ENCODE measurements at places on chromosomes 3 and 15. TPM values are rescaled to one million over a fixed set of nuclear protein-coding genes. Genes with fewer than 3 reads are reported as not detected.

DNA sequence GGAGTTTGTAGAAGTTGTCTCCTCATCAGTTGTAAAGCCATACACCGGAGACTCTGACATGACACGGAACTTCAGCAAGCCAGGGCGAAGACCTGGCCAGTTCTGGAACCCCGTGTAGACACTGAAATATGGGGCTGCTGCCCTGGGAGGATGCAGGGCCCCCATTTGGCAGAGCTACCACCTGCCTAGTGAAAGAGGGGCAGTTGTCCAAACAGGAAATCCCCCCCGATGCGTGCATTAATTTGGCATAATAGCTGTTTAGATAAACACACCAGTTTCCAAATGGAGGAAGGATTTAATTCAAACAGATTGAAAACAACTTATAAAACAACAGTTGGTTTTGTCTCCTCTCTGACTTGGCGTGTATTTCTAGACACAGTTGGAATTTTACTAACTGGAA, 357.2 kb downstream of the GABRG3 start:
- DNase-seq = no peak
- H3K27me3 ChIP-seq = no peaks in the 10 kb centered on the region
- H3K4me1 ChIP-seq = no peaks in the 10 kb centered on the region
- no peak overlapping the region for H3K4me3 ChIP-seq

DNA sequence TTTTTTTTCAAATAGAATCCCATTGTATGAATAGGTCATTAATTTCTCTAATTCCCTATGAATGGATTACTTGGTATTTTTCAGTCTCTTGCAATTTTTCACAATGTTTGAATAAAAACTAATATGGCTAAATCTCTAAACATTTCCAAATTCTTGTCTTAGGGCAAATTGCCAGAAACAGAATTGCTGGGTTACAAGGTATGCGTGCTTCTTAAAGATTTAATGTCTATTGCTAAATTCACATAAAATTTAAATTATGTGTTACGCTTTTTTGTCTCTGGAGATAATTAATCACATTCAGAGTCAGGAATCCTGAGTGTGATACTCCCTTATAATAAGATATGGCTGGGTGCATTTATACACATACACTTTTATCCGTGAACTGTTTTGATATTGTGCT, 264.5 kb upstream of the TBL1XR1 start:
- no peaks in the 10 kb centered on the region for H3K27me3 ChIP-seq
- no peak overlapping the region for H3K4me3 ChIP-seq
- H3K4me1 ChIP-seq = peaks cover 10% of the 10 kb centered on the region
- no peaks in the 10 kb centered on the region for H3K36me3 ChIP-seq
- no peak for DNase-seq

DNA sequence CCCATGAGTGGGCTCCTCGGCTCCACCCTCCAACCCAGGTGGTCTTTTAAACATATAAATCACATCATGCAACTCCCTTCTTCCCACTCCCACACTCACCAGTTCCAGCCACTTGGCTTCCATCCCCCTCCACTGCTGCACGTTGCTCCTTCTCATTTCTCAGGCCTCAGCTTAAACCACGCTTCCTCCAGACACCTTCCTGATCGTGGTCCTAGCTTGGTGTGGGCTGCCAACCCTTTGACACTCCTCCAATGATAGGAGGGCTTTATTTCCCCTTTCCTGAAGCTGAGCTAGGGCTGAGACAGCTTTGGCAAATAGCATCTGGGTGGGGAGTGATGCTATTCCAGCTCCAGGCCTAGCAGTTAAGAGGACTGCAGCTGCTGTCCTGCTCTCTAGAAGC, 130.1 kb downstream of the SRGAP3 start:
- no peak overlapping the region for H3K4me3 ChIP-seq
- no peak overlapping the region for H3K27ac ChIP-seq
- H3K27me3 ChIP-seq = no peaks in the 10 kb centered on the region
- no peaks in the 10 kb centered on the region for H3K4me1 ChIP-seq
- no peaks in the 10 kb centered on the region for H3K36me3 ChIP-seq
- DNase-seq = no peak

Gene STARD9
- total RNA-seq = 1.8 TPM

DNA sequence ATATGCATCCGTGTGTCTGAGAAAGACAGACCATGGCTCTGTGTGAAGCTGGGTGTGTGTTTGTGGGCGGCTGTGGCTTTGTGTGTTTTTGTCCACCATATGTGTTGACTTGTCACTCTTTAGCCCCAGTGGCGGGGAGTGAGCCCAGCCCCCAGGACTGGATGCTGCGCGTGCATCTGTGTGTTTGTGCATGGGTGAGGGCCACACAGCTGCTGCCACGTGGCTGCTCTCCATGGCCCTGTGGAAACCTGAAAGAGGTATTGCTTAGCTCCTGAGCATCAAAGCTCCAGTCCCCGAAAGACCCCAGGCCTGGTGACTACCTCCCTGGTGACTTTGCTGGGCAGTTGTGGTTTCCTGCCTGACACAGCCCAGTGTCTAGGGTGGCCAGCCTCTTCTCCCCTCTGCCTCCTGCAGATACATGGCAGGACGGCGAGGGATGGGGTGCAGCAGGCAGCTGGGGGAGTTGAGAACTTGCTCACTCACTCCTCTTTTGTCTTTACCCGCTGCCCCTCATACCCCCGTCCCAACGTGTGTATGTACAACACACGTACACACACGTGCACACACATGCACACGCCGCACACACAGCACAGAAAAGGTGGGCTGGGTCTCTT, 6.5 kb downstream of the EPHB3 start:
- H3K4me1 ChIP-seq = peaks cover 47% of the 10 kb centered on the region
- no peaks in the 10 kb centered on the region for H3K36me3 ChIP-seq
- no peak for DNase-seq
- H3K27ac ChIP-seq = peak overlapping the region; percentile 79
- H3K4me3 ChIP-seq = no peak overlapping the region

GRCh38 chr3:184296616-184297015, 2.4 kb upstream of the PSMD2 start:
- no peak for DNase-seq
- H3K36me3 ChIP-seq = no peaks in the 10 kb centered on the region
- H3K4me1 ChIP-seq = peaks cover 8% of the 10 kb centered on the region
- H3K4me3 ChIP-seq = no peak overlapping the region

Gene RYR3
- total RNA-seq = 0.37 TPM

Gene KBTBD8
- total RNA-seq = 10.0 TPM

- peak; percentile 54 for DNase-seq
- peaks cover 35% of the 10 kb centered on the region for H3K4me1 ChIP-seq
- H3K27ac ChIP-seq = peak overlapping the region; percentile 93
- H3K36me3 ChIP-seq = no peaks in the 10 kb centered on the region
- no peak overlapping the region for H3K4me3 ChIP-seq
- no peaks in the 10 kb centered on the region for H3K27me3 ChIP-seq
These were observed 10.6 kb upstream of the TM4SF1 start for GRCh38 chr3:149388001-149388440.

Gene TGM5
- total RNA-seq = not detected

GRCh38 chr3:154933581-154933980, 146.5 kb upstream of the MME start:
- no peak for DNase-seq
- no peak overlapping the region for H3K4me3 ChIP-seq
- H3K4me1 ChIP-seq = no peaks in the 10 kb centered on the region
- H3K27ac ChIP-seq = no peak overlapping the region
- H3K36me3 ChIP-seq = no peaks in the 10 kb centered on the region

- no peak for DNase-seq
- H3K27ac ChIP-seq = no peak overlapping the region
- H3K4me3 ChIP-seq = no peak overlapping the region
- no peaks in the 10 kb centered on the region for H3K36me3 ChIP-seq
- no peaks in the 10 kb centered on the region for H3K4me1 ChIP-seq
These were observed 340.9 kb upstream of the NR2E3 start for GRCh38 chr15:71469413-71469812.

Gene ST3GAL6
- total RNA-seq = 15.0 TPM

DNA sequence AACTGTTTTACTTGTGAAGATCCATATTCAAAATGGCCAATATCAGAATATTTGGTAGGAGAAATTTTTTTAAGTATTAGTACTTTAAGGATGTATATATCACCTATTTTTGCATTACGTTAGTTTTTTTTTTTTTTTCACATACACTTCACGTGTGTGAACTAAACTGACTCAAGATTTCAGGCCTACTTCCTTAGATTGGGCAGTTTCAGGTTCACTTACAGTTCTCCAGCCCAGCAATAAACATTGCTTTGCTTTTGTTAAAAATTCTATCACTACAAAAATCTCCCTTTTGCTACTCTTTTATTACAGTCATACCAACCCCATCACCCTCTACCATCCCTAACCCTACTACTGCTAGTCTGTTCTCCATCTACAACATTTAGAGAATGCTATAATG, 183.6 kb downstream of the KCNH8 start:
- H3K27ac ChIP-seq = no peak overlapping the region
- no peaks in the 10 kb centered on the region for H3K4me1 ChIP-seq
- no peak for DNase-seq
- H3K27me3 ChIP-seq = no peaks in the 10 kb centered on the region
- no peaks in the 10 kb centered on the region for H3K36me3 ChIP-seq

Gene A4GNT
- 0.67 TPM for total RNA-seq

- no peak overlapping the region for H3K27ac ChIP-seq
- no peaks in the 10 kb centered on the region for H3K36me3 ChIP-seq
- peak; percentile 13 for DNase-seq
- no peaks in the 10 kb centered on the region for H3K27me3 ChIP-seq
- peak overlapping the region; percentile 33 for H3K4me3 ChIP-seq
These were observed 1.4 kb downstream of the PPM1L start for GRCh38 chr3:160757233-160758106.

- peak; percentile 86 for DNase-seq
- peak within 1 kb of the TSS; percentile 80 for H3K27ac ChIP-seq
- H3K4me3 ChIP-seq = peak within 1 kb of the TSS; percentile 86
- peaks cover 46% of the 10 kb centered on the region for H3K4me1 ChIP-seq
- H3K36me3 ChIP-seq = no peaks in the 10 kb centered on the region
These were observed at the start of gene TYRO3 for GRCh38 chr15:41558400-41559238. Gene TYRO3 (plus strand): TSS chr15:41559212. CDS start chr15:41559258, 46 bp downstream.

DNA sequence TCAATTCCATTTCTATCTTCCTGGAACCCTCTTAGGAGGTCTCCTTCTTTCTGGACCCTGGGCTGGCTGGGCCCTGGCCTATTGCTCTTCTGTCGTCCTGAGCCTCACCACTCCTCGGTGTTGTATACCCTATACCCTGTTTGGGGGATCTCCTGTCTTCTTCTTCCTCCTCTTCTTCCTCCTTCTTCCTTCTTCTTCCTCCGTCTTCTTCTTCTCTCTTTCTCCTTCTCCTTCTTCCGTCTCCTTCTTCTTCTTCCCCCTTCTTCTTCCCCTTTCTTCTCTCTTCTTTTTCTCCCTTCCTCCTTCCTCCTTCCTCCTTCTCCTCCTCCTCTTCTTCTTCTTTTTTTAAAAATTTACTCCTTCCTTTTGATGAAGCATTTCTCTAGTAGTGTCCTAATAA, 30.4 kb upstream of the FXR1 start:
- no peak overlapping the region for H3K4me3 ChIP-seq
- H3K27me3 ChIP-seq = no peaks in the 10 kb centered on the region
- H3K36me3 ChIP-seq = no peaks in the 10 kb centered on the region
- H3K4me1 ChIP-seq = no peaks in the 10 kb centered on the region
- H3K27ac ChIP-seq = no peak overlapping the region

GRCh38 chr3:32325927-32326326, 65.7 kb upstream of the CMTM7 start:
- H3K4me3 ChIP-seq = no peak overlapping the region
- H3K36me3 ChIP-seq = no peaks in the 10 kb centered on the region
- no peak overlapping the region for H3K27ac ChIP-seq
- peaks cover 4% of the 10 kb centered on the region for H3K4me1 ChIP-seq
- no peak for DNase-seq

- DNase-seq = peak; percentile 91
- peaks cover 28% of the 10 kb centered on the region for H3K4me1 ChIP-seq
- H3K4me3 ChIP-seq = no peak overlapping the region
These were observed 14.0 kb downstream of the VILL start for GRCh38 chr3:38004415-38005075.

- H3K27me3 ChIP-seq = no peaks in the 10 kb centered on the region
- H3K4me3 ChIP-seq = no peak overlapping the region
- no peaks in the 10 kb centered on the region for H3K36me3 ChIP-seq
These were observed 61.3 kb downstream of the BDH1 start for GRCh38 chr3:197494366-197495058.

Gene MUC20
- total RNA-seq = 3.5 TPM

DNA sequence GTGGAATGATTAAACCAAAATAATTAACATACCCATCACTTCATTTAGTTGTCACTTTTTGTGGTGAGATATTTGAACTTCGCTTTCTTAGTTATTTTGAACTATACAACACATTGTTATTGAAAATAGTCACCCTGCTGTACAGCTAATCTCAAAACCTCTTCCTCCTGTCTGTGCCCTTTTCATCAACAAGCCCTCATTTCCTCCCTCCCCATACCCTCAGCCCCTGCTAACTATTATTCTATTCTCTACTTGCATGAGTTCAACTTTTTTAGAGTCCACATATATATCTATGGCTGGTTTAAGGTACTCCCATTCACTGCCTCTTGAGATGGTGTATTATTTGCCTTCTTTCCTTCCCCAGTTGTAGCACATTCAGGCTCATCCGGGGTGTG, 32.2 kb downstream of the COL8A1 start:
- no peaks in the 10 kb centered on the region for H3K4me1 ChIP-seq
- H3K36me3 ChIP-seq = no peaks in the 10 kb centered on the region
- H3K27ac ChIP-seq = no peak overlapping the region
- DNase-seq = no peak

DNA sequence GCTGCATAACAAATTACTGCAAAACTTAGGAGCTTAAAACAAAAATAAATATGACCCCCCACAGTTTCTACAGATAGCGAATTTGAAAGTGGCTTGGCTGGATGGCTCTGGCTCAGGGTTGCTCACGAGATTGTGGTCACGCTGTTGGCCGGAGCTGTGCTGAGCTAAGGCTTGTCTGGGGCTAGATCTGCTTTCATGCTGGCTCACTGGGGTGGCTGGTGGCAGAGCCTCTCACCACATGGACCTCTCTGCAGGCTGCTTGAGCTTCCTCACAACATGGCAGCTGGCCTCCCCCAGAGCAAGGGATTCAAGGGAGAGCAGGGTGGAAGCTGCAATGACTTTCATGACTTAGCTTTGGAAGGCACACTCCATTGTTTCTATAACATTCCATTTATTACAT, 354.1 kb downstream of the SHQ1 start:
- no peak overlapping the region for H3K4me3 ChIP-seq
- no peak for DNase-seq
- no peaks in the 10 kb centered on the region for H3K27me3 ChIP-seq
- no peaks in the 10 kb centered on the region for H3K36me3 ChIP-seq
- no peaks in the 10 kb centered on the region for H3K4me1 ChIP-seq

DNA sequence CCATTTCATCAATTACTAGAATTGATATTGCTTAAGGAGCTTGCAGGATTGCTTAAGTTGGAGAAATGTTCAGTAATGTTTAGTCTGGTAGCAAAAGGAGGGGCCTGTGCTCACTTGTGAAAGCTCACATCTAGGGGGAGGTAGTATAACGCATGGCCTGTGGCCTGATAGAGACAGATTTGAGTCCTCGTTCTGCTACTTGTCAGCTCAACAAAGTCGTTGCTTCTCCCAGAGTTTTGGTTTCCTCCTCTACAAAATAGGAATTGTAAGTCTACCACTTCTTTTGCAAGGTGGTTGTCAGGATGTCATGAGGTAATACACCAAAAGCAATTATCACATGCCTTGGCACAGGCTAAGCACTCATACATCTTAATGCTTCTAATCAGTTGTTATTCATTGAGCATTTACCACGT, 1.3 kb downstream of the ST3GAL6 start:
- H3K4me3 ChIP-seq = no peak overlapping the region
- H3K4me1 ChIP-seq = no peaks in the 10 kb centered on the region
- no peaks in the 10 kb centered on the region for H3K27me3 ChIP-seq
- H3K27ac ChIP-seq = no peak overlapping the region
- no peak for DNase-seq

Gene CATSPER2
- 3.9 TPM for total RNA-seq

Data from hepatocyte (in vitro differentiated cells).